Ascending aorta (tissue), 2 donors: ENCODE measurements at places on chromosomes 1 and 21.

- DNase-seq: no peak
Measured at GRCh38 chr1:174243451-174244000, 84.2 kb downstream of the RABGAP1L start.

DNA sequence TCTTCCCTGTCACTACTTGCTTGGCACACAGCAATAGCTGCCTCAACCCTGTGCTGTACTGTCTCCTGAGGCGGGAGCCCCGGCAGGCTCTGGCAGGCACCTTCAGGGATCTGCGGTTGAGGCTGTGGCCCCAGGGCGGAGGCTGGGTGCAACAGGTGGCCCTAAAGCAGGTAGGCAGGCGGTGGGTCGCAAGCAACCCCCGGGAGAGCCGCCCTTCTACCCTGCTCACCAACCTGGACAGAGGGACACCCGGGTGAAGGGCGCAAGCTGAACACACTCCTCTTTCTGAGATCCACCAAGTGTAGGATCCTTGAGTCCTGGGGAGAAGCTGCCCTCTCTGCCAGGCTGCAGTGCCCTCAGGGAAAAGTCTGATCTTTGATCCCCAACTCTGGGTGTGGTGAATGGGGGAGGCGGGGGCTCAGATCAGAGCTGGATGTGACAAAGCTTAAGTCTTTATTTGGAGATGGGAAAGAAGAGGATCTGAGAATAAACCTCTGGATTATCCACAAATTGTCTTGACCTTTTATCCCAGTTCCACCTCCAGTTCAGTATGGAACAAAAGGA, 1.2 kb downstream of the RXFP4 start:
- DNase-seq: no peak

GRCh38 chr1:30572192-30572591, 151.2 kb downstream of the MATN1 start:
- DNase-seq: no peak

- no peak for DNase-seq
Measured at GRCh38 chr1:86209346-86209745, 52.8 kb upstream of the COL24A1 start.

DNA sequence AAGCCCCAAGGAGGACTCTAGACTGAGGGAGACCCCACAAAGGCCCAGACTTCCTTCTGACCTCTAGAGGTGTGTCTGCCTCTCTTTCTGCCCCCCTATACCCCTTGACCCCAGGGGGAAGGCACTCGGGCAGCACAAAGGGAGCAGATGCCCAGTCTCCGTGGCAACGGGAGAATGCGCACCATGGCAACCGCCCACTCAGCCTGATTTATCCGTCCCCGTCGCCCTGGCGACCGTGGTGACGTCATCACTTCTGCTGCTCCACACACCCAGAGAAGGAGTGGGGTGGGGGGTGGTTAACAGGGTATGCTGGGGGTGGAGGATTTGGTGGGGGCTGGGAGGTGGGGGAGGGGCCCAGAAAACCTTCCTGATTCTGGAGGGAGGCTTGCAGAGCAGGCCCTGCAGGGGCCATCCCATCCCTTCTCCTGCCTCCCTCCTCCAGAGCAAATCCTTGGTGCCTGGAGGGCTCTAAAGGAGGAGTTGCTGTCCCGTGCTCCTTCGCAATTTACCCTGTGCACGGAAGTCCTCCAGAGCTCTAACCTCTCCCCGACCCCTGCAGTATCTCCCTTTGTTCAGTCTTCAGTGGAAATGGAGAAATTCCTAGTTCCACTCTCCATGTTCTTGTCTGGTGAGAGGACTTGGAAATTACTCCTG, 6.3 kb downstream of the CELF3 start:
- DNase-seq: no peak

- no peak for DNase-seq
Measured at GRCh38 chr1:230971771-230972170, 6.9 kb downstream of the TTC13 start.

DNA sequence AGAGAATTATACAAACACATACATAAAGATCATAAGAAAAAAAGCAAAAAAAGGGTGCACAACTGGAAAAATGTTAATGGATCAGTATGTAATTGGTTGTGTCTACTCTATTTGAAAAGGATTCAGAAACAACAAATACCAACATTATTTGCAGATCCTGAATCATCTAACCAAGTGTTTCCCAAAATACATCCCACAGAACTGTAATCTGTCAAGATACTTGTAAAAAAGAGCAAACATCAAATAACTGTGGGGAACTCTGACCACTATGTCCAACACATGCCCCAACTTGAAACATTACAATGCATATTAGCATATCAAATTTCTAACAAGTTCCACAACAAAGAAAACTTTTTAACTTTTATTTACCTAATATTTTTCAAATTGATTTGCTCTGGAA, 22.6 kb downstream of the ANKRD13C start:
- no peak for DNase-seq

DNA sequence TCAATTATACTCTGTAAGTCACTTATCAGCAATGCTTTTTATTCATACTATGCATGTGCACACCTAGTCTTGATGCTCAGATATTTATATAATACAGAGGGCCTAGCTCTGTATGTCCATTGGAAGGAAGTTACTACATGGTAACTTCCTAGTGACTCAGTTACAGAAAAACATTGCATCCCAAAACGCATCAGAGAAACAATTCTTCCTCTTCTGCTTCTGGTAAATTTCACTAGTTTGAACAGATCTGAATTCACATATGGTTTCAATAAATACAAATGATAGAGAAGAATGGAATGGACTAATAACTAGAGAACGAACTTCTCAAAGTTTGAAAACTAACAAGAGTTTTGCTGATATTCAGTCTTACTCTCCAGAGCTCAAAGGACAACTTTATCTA, 811.3 kb upstream of the ADGRL2 start:
- no peak for DNase-seq
